ENCODE measurements at places on chromosomes 7 and 10.

DNA sequence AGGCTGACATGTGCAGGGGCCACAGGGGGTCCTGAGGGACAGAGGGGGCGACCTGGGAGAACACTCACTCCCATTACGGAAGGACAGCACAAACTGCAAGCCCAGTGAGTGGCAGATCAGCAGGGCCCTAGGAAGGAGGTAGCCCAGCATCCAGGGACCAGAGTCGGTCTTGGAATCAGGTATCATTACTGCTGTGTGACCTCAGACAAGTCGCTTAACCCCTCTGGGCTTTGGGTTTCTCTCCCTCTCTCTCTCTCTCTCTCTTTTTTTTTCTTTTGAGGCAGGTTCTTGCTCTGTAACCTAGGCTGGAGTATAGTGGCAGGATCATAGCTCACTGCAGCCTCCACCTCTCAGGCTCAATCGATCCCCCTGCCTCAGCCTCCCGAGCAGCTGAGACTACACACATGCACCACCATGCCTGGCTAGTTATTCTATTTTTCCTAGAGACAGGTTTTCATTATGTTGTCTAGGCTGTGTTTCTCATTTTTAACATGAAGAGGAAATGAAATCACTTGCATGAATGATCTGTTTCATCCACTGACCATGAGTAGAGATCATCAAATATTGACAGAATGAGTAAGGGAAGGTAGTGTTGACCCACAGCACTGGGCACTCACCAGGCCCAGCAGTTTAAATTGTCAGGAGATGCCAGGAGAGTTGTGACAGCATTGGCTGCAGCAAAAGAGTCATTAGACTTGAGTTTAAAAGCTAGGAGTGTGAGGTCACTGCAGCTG is 49.4 kb downstream of the BUB3 start:
- no peak for DNase-seq

- no peak for DNase-seq
Measured at GRCh38 chr7:137975221-137975620, 26.7 kb downstream of the CREB3L2 start.

- DNase-seq = no peak
Measured at GRCh38 chr7:887488-887820, 11.1 kb downstream of the GET4 start.

- no peak for DNase-seq
Measured at GRCh38 chr10:78186572-78186971, 152.9 kb downstream of the RPS24 start.

GRCh38 chr7:131511071-131511470 is 45.4 kb downstream of the PODXL start:
- DNase-seq = no peak

DNA sequence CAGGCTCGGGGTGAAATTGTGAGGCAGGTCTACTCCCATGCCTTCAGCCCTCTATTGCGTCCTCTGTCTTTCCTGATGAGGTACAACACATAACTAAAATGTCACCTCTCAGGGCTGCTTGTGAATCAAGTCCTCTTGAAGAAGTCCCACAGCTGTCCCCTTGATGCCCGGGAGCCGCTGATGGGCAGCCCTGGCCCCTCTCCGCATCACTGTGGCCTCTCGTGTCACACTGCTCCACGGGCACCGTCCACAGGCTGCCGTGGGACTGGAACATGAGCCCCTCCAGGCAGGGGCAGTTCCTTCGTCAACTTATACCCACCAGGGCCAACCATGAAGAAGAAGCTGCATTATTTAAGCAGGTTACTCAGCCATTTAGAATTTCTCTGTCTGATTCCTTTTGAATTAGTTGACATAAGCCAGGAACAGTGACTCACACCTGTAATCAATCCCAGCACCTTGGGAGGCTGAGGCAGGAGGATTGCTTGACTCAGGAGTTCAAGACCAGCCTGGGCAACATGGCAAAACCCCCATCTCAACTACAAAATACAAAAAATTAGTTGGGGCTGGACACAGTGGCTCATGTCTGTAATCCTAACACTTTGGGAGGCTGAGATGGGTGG is 58.5 kb upstream of the UBE3C start:
- DNase-seq = no peak

GRCh38 chr7:151035026-151035717 is 6.9 kb downstream of the ABCB8 start:
- no peak for DNase-seq

DNA sequence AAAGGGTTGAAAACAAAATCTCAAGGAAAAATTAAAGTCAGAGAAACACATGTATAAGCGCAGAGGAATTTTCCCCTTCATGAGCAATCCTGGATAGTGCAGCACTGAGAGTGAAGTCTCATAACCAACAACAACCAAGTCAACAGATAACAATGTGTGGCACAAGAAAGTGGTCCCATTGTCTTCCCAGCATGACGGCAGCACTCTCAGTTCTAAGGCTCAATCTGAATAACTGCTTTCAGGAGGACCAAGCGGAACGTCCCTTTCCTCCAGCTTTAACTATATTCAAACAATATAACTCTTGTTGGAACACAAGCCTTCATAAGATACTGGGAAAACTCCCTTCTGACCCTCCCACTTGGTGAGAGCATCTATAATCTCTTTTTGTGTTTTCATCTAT is 137.9 kb downstream of the RAPGEF5 start:
- DNase-seq = no peak

GRCh38 chr7:93029056-93029455 is 88.7 kb downstream of the SAMD9 start:
- DNase-seq = no peak

DNA sequence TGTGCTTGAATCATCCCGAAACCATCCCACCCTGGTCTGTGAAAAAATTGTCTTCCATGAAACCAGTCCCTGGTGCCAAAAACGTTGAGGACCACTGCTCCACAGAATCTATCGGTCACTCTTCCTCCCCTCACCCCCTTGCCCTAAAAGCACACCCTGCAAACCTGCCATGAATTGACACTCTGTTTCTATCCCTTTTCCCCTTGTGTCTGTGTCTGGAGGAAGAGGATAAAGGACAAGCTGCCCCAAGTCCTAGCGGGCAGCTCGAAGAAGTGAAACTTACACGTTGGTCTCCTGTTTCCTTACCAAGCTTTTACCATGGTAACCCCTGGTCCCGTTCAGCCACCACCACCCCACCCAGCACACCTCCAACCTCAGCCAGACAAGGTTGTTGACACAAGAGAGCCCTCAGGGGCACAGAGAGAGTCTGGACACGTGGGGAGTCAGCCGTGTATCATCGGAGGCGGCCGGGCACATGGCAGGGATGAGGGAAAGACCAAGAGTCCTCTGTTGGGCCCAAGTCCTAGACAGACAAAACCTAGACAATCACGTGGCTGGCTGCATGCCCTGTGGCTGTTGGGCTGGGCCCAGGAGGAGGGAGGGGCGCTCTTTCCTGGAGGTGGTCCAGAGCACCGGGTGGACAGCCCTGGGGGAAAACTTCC is 784 bp upstream of the SERPINE1 start:
- no peak for DNase-seq

DNA sequence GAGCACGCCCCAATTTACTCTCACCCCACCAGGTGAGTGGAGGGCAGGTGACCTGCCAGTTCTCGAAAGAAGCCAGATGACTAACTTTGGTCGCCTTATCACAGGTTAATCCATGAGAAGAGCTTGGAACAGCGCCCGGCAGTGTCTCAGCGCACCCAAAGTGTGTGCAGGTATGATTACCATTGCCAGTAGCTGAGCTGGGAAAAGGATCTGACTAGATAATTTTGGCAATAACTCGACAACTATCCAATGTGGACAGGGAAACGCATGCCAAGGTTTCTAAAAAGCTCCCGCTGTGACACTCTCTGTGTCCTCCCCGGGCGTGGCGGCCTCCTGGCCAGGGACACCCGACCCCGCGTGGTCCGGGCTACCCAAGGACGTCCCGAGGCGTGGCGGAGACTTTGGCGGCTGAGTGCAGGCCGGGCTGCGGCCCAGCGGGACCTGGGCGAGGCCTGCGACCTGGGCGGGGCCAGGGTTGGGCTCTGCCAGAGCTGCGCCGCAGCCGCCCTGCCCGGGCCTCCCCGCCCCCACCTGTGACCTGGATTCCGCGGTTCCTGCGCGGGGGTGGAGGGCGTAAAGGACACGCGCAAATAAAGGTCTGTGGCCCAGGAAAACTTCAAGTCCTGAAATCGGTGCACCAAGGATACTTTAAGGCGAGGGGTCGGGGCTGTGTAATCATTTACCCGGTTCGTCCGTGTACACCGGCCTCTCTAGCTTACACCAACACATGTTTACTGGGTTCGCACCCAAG is 13.7 kb upstream of the WAPL start:
- DNase-seq = no peak

GRCh38 chr7:155398944-155399343 is 59.0 kb upstream of the EN2 start:
- DNase-seq = no peak

- no peak for DNase-seq
Measured at GRCh38 chr10:125096371-125096770, 64.0 kb downstream of the CTBP2 start.

GRCh38 chr10:91709394-91709798 is 76.5 kb upstream of the PPP1R3C start:
- DNase-seq = no peak

- no peak for DNase-seq
Measured at GRCh38 chr7:115632636-115633035, 397.9 kb downstream of the TFEC start.

- no peak for DNase-seq
Measured at GRCh38 chr7:36299823-36300341, 89.8 kb upstream of the ANLN start.

DNA sequence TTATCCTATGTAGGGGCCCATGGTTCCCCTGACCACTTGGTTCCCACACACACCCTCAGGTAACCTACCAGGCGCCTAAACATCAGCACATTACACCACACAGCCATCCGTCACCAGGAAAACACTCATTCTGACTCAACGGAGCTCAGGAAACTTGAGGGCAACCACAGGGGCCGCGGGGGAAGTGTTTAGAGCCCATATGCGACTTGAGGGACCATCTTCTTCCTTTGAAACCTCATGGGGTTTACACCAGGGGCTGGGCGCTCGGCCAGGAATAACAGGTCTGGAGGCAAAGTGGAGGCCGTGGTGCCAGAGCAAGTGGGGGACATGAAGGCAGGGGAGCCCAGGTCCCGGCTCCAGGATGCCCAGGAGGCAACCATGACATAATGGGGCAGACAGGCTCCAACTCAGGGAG is 1.5 kb downstream of the STX1A start:
- peak; percentile 80 for DNase-seq

- DNase-seq = no peak
Measured at GRCh38 chr7:29881724-29882123, 75.4 kb downstream of the WIPF3 start.

DNA sequence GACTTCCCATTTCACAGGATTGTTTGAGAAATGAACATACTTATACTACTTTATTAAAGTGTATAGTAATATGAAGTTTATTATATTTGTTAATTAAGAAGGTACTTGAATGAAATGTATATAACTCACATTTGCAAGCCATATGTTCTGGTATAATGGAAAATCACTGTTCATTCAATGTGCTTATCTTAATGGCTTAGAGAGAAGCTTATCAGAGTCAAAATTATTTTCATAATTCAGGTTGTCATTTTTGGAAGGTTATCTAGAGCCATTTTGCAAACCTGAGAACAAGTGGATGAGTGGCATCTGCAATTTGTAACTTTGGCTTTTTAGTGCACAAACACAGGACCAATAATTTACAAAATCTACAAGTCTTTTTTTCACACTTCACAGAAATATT is 621.0 kb downstream of the ARL4A start:
- no peak for DNase-seq

GRCh38 chr7:141619745-141620144 is 68.5 kb downstream of the AGK start:
- DNase-seq = no peak

DNA sequence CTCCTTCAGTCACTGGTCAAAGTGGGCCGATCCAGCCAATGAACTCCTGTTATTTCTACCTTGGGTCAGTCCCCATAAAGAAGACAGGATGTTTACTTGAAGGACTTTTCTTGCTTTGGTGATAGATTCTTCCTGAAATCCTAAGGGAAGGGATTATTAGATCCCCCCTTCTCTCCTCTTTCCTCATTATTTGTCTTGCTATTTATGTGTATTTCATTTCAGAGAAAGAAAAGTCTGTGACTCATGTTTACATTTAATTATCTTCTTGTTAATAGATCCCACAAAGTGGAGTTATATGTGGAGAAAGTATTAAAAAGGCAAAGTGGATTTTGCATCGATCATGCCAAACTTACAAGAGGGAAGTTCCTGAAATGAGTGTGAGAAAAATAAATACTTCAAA is 341.5 kb downstream of the PHTF2 start:
- DNase-seq = no peak

GRCh38 chr7:156722043-156722826 is 81.7 kb downstream of the RNF32 start:
- no peak for DNase-seq

GRCh38 chr7:26187380-26188205 is 13.0 kb downstream of the HNRNPA2B1 start:
- no peak for DNase-seq

DNA sequence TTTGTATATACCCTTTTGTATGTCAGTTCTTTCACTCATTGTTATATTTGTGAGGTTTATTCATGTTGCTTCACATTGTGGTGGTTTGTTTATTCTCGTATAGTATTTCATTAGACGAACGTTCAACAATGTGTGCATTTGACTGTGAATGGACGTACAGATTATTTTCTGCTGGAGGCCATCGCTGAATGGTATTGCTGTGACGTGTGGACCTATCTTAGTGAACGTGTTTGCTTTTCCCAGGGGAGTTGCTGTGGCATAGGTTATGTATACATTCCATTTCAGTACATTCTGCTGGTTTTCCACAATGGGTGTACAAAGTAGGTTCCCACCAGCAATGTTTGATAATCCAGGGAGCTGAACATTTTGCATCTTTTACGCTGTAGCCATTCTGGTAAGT is 31.1 kb upstream of the PLEKHS1 start:
- DNase-seq = no peak

GRCh38 chr7:2190531-2190930 is 42.2 kb downstream of the MAD1L1 start:
- DNase-seq = no peak

DNA sequence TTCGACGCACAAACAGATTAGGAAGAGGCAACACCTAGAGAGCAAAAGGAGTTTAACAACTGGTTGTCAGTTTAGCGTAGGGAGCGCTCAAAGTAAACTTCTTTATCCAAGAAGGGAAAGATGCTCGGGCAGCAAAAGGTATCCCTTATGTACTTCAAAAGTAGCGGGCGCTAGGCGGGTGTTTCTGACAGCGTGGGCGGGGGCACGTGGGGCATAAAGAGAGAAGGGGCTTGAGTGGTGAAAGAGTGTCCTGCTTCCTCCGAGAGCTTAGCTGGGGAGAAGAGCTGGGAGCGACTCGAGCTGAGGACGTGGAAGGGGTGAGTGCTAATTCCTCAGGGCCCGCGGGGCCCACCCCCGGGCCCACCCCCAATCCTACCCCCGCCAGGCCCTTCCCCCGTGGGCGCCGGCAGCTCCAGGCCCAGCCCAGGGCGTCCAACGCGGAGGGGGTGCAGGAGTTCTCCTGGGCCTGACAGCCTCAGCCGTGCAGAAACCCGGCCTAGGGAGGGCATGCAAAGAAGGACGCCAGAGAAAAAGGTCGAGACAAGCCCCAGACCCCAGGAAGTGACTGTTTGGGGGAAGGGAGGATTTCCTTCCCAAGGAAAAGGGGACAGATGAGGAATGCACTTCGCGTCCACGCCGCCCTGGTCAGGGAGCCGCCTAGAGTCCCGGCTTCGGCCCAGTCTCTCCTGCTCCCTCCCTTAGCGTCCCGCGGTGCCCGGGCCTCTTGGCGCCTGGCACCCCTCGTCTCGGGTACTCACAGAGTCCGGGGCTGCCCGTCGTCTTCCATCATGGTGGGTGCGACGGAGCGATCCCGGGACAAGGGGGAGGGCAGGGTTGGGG is 868 bp downstream of the TIAL1 start:
- peak; percentile 45 for DNase-seq

- no peak for DNase-seq
Measured at GRCh38 chr7:82323806-82324205, 119.8 kb downstream of the CACNA2D1 start.

- no peak for DNase-seq
Measured at GRCh38 chr10:132788180-132788830, 2.4 kb upstream of the NKX6-2 start.

All from stimulated activated CD4-positive, alpha-beta T cell treated with anti-CD3 and anti-CD28 coated beads, Interleukin-12 subunit alpha, Interleukin-12 subunit beta, amount 100 ng/mL, for 24 hours (primary cell).